ENCODE measurements at places on chromosomes 3 and 15.

- no peak for DNase-seq
Measured at GRCh38 chr15:29784413-29784812, 37.9 kb downstream of the TJP1 start.

DNA sequence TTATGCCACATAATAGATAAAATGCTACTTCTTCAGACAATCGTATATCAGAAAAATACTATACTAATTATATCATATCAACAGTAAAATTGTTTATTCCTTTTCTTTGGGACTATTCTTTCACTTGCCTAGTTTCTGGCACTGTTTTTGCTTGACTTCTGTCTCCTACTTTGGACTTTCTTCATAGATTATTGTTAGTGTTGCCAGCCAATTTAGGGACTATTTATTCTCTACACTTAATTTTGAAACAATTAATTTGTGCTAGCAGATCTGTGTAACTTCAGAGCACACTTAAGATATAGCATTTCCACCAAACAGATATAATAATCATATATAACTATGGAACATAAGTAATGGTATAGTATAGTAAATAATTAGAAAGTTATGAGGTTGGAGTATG is 305.6 kb downstream of the CADM2 start:
- DNase-seq, result no peak

GRCh38 chr3:158109295-158109803 is 540 bp upstream of the RSRC1 start:
- no peak for DNase-seq

GRCh38 chr3:139418144-139418543 is 28.7 kb upstream of the COPB2 start:
- peak; percentile 49 for DNase-seq

DNA sequence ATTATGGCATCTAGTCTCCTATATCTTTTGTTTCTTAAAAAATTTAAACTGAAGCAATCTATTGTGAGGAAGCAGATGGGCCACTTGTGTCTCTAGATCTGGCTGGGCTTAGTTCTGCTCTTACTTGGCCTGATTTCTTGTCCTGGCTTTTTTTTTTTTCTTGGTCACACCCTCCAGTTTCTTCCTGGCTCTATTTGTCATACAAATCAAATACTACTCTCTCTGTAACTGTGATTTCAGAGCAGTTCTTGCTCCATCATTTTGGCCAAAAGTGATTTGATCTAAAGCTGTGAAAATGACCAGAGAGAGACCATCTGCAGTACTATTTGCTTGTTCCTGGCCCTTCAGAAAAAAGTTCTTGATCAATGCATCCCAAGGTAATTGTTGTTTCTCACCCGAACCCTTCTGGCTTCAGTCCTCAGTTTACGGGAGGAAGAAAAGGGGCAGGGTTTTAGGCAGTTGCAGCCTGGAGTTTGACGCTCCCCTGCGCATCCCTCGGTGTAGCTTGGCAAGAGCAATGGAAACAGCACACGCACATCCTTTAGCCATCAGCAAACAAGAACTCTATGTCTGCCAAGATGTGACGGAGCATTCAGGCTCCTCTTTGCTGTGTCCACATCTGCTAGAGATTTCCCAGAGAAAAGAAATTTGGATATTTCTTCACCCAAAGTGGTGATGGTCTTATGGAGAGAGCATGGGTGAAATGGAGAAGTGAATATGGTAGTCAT is 31.6 kb downstream of the CHST2 start:
- no peak for DNase-seq

DNA sequence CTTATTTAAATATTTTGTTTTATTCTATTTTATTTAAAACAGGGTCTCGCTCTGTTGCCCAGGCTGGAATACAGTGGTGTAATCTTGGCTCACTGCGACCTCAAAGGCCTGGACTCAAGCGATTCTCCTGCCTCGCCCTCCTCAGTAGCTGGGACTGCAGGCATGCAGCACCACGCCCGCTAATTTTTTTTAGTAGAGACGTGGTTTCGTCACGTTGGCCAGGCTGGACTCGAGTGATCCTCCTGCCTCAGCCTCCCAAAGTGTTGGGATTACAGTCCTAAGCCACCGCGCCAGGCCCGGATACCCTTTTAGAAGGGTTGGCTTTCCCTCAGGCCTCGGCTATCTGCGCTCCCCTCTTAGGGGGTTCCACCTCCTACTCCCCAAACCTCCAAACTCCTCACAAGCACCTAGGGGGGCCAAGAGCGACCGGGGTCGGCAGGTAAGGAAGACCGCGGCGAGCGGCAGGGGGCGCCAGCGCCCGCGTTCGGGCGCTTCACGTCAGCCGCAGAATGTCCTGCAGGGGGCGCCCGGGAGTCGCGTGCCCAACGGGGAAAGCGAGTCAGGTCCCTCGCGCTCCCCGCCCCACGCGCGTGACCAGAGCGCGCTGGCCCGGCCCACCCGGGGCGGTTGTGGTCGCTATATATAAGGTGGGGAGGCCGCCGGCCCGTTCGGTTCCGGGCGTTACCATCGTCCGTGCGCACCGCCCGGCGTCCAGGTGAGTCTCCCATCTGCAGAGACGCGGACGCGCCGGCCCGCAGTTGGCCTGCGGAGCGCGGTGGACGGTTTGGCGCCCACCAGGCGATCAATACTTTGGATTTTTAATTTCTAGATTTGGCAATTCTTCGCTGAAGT is 51.8 kb upstream of the GATM start:
- peak; percentile 82 for DNase-seq

DNA sequence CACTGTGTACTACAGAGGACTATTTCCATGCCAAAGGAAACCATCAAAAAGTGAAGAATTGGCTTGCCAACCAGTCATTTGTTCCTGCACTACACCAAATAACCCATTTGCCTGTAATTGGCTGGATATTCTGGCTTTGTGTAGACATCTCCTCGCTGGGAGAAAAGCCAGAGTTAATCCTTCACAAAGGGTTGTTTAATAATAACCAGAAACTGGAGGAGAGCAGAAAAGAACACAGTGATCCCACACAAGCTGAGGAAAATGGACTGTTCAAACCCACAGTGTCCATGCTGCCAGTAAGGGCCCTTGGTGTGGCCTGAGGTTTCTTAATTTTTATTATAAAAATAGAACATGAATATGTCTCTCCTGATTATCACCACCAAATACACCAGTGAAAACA is 294.0 kb downstream of the RORA start:
- DNase-seq, result no peak

DNA sequence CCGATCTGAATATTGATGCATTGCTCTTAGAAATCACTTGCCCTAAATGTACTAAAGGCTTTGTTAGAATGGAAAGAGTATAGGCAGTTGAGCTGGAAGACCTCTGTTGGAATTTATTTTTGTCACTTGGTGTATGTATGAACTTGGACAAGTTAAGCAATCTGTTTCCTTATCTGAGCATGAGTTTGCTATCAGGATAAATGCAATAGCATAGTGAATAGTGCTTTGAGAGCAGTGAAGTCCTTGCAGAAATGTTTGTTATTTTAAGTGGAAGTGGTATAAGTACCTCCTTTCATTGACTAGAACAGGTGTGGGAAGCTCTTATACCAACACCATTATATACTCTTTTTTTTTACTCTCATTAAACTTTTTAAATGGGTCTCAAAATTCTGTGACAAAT is 146.4 kb upstream of the ONECUT1 start:
- DNase-seq, result no peak

- no peak for DNase-seq
Measured at GRCh38 chr3:126835472-126836219, 131.6 kb downstream of the CHCHD6 start.

DNA sequence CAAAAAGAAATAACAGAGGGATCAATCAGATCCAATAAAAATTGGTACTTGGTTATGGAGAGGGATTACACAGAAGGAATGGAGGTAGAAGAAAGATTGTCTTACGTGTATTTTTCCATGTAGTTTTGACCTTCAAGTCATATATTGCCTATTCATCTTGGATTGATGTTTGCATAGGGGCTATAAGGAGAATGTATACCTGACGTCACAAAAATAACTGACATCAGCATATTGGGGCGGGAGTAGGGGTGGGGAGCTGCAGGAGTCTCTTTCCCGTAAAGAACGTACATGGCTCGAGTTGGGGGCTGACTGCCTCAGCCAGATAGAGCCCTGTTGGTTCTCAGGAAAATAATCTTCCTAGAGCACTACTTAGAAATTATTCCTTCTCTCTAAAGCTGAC is 5.9 kb upstream of the FURIN start:
- no peak for DNase-seq

DNA sequence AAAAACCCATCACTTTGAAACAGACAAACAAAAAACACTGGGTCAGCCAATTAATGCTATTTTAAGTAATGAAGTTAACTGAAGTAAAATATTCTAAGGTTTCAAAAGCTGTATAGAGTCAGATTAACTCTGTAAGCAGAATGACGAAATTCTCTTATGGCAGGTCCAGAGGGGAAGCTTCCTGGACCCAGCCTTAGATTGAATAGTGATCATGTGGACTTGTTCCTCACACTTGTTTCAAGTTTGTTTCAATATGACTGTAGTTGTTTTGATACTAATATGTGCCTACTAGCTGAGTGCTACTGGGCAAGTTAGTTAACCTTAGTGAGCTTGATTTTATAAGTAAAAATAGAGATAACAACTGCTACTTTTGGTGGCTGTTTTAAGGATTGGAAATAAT is 32.6 kb downstream of the PLS1 start:
- DNase-seq, result no peak

DNA sequence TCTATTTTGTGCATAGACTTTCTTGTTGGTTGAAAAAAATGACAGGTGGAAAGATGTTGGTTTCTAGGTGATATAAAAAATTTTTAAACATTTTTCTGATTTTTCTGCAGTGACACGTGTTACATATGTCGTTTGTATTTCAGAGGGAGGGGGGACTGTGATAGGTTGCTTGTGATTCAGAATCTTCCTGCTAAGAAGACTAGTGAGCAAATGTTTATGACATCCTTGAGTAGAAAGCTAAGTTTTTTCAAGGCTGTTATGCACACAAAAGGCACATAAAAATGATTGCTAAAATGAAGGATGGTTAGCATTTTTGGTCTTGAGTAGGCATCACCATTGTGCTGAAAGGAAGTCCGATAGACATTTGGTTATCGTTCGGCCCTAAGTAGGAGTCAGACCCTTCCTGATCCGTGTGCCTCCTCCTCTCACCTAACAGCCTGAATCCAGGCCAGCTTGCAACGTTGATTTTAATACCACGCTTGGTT is 1.5 kb downstream of the ZNF639 start:
- no peak for DNase-seq

- no peak for DNase-seq
Measured at GRCh38 chr15:64521201-64521600, 60.8 kb downstream of the ZNF609 start.

DNA sequence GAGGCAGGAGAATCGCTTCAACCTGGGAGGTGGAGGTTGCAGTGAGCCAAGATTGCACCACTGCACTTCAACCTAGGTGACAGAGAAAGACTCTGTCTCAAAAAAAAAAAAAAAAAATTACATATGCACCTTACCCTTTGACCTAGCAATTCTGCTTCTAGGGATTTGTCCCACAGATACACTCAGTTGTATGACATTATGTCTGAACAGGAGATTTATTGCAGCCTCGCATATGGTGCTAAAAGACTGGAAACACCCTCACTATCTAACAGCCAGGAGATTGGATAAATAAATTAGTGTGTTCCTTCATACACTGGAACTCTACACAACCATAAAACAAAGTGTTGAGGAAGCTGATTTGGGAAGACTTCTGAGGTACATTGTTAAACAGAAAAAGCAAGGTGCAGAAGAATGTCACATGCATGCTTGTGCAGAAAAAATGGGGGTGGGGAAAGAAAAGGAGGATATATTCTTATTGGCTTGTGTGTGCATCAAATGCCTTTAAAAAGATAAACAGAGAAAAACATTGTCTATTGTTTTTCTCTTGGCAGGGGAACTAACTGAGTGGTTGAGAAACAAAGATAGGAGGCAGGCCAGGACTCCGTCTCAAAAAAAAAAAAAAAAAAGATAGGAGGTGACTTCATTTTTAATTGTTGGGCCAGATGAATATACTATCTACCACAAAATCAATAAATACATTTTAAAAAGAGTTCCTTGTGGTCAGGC is 30.9 kb downstream of the PPCDC start:
- no peak for DNase-seq

GRCh38 chr15:53469422-53469821 is 290.0 kb downstream of the WDR72 start:
- no peak for DNase-seq

DNA sequence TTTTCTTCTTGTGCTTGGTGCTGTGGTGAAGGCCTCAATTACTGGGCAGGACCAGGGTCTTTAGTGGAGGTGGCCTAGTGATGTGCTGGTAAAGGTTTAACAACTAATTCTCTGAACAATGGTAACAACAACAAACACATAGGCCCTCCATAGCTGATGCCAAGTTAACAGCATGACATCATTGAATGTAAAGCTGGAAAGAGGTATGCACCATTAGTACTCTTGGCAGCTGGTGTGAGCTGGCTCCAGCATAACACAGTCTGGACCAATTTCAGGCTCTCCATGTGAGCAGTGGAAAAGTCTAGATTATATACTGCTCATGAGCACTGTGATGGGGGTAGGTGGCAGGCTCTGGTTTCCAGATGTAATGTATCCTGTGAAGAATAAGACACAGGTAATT is 61.8 kb downstream of the SLC7A14 start:
- no peak for DNase-seq

GRCh38 chr3:123348471-123349200 is 100.3 kb downstream of the ADCY5 start:
- no peak for DNase-seq

GRCh38 chr3:31009881-31010280 is 115.4 kb upstream of the GADL1 start:
- DNase-seq, result no peak

DNA sequence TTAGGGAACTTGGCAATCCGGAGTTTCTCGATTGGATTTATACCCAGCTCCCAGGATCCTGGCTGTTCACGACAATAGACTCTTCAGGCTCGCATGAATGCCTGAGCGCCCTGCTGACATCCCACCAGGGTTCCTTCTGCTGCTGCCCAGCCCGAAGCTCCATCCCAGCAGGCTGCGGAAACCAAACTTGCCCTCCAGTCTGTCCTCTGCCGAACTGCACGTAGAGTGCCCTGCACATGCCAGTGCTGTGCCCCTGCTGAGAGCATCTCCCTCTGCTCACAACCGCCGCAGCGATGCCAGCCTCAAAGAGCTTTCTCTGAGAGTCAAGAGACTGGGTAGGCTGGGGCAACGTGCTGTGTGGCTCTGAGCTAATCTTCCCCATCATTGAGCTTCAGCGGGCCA is 6.9 kb downstream of the ADAMTS7 start:
- no peak for DNase-seq

- no peak for DNase-seq
Measured at GRCh38 chr3:142560118-142560517, 18.4 kb downstream of the ATR start.

DNA sequence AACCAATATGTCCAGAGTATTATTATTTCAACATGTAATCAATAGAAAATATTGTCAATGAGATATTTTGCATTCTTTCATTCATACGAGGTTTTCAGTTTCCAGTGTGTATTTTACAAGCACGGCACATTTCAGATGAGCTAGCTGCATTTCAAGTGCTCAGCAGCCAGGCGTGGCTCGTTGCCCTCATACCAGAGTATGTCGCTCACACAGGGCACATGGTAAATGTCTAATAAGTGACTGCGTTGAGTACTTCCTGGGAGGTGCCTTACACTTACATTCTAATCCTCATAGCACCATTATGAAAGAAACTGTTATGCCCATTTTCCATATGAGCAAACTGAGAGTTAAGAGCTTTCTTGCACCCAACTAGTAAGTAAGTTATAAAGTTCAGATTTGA is 47.4 kb downstream of the TMEM266 start:
- DNase-seq, result peak; percentile 21

GRCh38 chr3:170534227-170534626 is 51.6 kb downstream of the SLC7A14 start:
- DNase-seq, result no peak

- peak; percentile 19 for DNase-seq
Measured at GRCh38 chr3:43866529-43867353, 176.0 kb downstream of the ABHD5 start.

Measured in LoVo (cell line).